Activated B cell treated with CpG ODN at 0.5 μM for 24 hours (primary cell): ENCODE measurements at places on chromosomes 4 and X. TPM values are rescaled to one million over a fixed set of nuclear protein-coding genes. Genes with fewer than 3 reads are reported as not detected.

DNA sequence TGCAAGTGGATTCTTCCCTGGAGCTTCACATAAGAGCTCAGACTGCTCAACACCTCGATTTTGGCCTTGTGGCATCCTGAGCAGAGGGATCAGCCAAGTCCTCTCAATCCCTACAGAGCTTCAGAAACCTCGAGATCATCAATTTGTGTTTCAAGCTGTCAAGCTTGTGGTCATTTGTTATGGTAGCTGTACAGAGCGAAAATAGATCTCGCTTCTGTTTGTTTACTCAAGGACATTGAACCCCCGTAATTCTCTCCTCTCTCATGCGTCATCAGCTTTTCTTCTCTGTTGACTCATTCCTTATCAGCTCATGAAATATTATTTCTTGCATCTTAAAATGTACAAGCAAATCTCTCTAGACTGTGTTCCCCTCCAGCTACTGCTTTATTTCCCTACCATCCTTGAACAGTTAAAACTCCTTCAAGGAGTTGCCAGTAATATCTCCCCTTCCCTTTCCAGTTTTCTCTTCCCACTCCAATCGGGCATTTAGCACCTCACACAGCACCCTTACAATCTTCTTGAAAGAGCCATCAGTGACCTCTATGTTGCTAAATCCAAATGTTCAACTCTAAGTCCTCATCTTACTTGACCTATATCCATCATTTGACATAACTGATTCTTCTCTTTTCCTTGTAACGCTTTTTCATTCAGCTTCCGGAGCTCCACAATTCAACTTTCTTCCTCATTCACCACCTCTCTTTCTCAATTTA lies 106.2 kb upstream of the FAT1 start:
- H3K27me3 ChIP-seq, result no peaks in the 10 kb centered on the region
- no peak overlapping the region for H3K27ac ChIP-seq
- no peaks in the 10 kb centered on the region for H3K4me1 ChIP-seq
- H3K36me3 ChIP-seq, result no peaks in the 10 kb centered on the region
- DNase-seq, result no peak

Gene COL4A6
- total RNA-seq, result not detected in 2 replicates

GRCh38 chr4:145804116-145804515 lies 124.2 kb downstream of the C4orf51 start:
- H3K36me3 ChIP-seq, result peaks cover 25% of the 10 kb centered on the region
- H3K4me3 ChIP-seq, result no peak overlapping the region
- no peak for DNase-seq
- H3K27me3 ChIP-seq, result no peaks in the 10 kb centered on the region
- no peak overlapping the region for H3K27ac ChIP-seq

- H3K4me1 ChIP-seq, result peaks cover 2% of the 10 kb centered on the region
- no peaks in the 10 kb centered on the region for H3K27me3 ChIP-seq
- H3K27ac ChIP-seq, result no peak overlapping the region
- H3K4me3 ChIP-seq, result no peak overlapping the region
These were observed 56.4 kb upstream of the NFKB1 start for GRCh38 chr4:102444752-102445151.

Gene EFHC2
- total RNA-seq, result not detected in 2 replicates

Gene PAGE2B
- not detected in 2 replicates for total RNA-seq

GRCh38 chr4:136831553-136831952 lies 700.7 kb downstream of the PCDH18 start:
- no peaks in the 10 kb centered on the region for H3K36me3 ChIP-seq
- DNase-seq, result no peak
- no peak overlapping the region for H3K27ac ChIP-seq
- no peak overlapping the region for H3K4me3 ChIP-seq
- H3K27me3 ChIP-seq, result no peaks in the 10 kb centered on the region

Gene BEND4
- 14.1 TPM in 2 replicates for total RNA-seq

DNA sequence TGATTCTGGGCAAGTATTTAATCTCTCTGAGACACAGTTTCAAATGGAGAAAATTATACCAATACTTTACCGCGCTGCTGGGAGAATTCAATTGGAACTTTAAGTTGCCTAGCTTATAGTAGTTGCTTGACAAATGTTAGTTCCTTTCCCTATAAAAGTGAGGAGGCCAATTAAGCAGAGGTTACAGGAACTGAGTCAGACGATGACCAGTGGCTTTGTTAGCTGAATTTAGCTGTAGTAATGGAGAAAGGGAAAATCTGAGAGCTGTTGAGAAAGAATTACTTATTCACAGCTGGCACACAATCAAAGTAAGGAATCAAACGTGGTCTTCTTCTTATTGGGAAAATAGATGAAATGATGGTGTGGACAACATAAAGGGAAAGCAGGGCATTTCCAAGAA lies 29.6 kb downstream of the SMARCA1 start:
- no peaks in the 10 kb centered on the region for H3K27me3 ChIP-seq
- H3K4me3 ChIP-seq, result no peak overlapping the region
- H3K36me3 ChIP-seq, result no peaks in the 10 kb centered on the region
- no peak for DNase-seq
